Stimulated activated CD8-positive, alpha-beta memory T cell treated with anti-CD3 and anti-CD28 coated beads, Interleukin-15, amount 100 ng/mL, for 48 hours (primary cell): ENCODE measurements at places on chromosomes 1 and 21.

GRCh38 chr21:42238185-42238934, 19.4 kb downstream of the ABCG1 start:
- DNase-seq, result no peak

DNA sequence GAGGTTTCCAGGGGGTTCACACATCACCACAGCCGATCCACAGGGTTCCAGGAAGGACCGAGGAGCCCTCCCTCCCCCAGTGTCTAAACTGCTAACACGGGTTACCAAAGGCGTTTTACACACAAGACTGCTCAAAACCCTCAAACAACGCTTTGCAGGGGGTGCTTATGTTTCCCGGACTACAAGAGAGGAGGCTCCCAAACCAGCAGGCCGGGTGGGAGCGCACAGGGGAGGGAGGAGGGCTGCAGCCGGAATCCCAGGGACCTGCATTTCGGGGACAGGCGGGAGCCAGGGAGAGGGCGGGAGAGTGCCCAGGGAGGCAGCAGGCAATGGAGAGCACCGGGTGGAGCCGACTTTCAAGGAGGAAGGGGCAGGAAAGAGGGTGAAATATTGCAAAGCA, 50.8 kb downstream of the ACBD3 start:
- no peak for DNase-seq

GRCh38 chr21:43921571-43921978, 56.6 kb downstream of the AGPAT3 start:
- no peak for DNase-seq

DNA sequence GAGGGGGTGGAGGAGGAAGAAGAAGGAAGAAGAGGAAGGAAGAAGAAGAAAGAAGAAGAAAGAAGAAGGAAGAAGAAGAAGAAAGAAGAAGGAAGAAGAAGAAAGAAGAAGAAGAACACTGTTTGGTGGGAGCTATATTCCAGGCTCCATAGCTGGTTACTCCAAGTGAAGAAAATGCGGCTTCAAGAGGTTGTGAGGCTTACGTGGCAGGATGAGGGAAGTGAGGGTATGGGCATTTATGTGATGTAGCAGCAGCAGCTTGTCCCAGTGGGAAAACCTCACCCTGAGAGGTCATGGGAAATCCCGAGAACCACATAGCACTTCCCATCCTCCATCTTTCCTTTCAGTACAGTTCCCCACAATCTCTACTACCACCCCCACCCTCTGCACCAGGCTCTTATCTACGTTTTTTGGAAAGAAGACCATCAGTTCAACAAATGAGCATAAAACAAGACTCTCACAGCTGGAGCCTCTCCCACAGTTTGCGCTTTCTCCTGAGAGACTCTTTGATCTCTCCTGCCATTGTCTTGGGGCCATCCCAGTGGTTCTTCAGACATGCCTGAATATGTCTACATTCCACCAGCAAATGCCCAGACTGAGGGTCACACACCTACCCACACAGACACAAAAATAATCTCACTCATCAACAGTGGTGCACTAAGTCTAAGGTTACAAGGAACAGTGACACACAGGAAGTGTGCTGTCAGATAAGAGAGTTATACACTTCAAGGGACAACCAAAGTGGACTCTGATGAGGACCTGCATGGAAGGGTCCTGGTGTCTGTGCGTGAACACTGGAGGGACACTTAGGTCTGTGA, 77.9 kb upstream of the KCNJ15 start:
- DNase-seq, result no peak

DNA sequence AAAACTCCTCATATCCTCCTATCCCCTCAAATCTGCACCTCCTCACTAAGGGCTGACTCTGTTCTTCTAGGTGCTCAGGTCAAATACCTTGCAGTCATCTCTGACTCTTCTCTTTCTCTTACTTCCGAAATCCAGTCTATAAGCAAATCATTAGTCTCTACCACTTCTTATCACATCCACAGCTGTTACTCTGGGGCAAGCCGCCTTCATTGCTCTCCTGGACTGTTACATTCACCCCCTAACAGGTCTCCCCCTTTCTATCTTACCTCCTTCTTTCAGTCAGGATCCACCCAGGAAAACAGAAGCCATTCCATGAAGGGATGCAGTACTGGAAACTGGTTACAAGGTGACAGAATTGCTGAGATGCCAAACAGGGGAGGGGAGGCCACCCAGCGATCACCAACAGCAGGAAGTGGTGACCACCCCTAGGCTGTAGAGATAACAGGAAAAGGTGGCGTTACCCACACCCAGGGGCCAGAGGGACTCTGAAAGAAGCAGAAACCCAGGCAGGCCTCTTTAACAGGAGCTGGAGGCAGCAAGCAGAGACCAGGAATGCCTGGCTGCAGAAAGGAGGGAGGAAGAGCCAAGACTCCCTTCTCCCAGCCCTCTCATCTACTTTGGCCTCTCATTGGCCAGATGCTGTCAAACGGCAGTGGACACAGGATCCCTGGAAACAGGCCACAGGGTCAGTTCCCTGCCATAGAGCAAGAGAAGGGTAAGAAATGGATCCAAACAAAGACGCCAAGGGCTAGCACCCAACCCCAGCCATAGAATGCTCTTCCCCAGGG, 55.5 kb upstream of the FOXO6 start:
- no peak for DNase-seq

GRCh38 chr21:44666401-44667320, at the start of gene KRTAP12-2:
TSS of gene KRTAP12-2 (minus strand) at chr21:44666927. CDS start at chr21:44666886, 41 bp downstream.
- no peak for DNase-seq

DNA sequence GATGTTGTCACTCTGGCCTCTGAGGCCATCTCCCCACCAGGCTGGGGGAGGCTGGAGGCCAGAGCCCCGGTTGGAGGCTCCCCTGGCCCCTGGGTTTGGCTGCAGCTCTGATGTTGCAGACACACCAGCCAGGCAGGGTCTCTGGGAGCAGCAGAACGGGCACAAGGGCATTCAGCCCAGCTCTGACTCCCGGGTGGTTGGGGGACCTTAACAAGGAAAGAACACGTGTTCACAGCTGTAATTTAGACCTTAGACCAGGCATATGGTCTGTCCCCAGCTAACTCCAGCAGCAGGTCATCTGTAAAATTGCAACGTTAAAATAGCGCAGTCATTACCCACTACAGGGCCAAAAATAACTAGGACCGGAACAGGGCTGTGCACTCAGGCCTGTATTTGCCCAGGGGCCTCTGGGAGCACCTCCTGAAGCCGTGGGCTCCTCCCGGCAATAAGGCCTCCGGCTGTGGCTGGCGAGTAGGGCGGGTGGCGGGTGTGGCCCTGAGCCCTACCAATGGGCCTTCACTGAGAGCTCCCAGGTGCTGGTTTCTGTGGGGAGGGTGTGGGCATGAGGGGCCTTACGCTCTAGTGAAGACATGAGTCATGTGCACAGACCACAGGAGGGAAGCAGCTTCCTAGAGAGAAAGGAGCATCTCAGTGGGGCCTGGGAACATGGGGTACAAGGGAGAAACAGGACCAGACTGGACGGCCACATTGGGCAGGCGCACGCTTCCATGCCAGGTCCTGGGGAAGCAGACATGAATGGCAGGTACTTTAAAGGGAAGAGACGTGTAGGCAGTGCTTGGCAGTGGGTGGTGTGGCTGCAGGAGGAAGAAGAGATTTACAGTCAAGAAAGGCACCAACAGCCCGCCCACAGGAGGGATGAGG, 6.1 kb downstream of the LDLRAP1 start:
- DNase-seq, result peak; percentile 68

DNA sequence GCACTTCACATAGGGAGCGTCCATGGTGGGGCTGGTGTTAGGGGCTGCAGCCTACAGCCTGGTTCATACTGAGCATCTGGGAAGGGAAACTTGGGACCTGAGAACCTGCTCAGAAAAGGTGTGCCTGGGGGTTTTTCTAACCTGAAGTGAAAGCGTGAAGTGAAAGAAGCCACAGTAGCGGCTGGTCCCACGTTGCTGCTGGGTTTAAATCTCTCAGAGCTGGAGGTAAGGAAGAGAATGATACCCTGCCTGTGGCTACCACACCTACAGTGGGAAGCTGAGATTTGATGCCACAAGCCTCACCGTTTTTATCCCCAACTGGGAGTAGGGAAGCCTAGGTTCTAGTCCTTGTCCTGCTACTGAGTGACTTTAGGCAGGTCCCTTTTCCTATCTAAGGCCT, 21.0 kb upstream of the FUCA1 start:
- DNase-seq, result no peak

DNA sequence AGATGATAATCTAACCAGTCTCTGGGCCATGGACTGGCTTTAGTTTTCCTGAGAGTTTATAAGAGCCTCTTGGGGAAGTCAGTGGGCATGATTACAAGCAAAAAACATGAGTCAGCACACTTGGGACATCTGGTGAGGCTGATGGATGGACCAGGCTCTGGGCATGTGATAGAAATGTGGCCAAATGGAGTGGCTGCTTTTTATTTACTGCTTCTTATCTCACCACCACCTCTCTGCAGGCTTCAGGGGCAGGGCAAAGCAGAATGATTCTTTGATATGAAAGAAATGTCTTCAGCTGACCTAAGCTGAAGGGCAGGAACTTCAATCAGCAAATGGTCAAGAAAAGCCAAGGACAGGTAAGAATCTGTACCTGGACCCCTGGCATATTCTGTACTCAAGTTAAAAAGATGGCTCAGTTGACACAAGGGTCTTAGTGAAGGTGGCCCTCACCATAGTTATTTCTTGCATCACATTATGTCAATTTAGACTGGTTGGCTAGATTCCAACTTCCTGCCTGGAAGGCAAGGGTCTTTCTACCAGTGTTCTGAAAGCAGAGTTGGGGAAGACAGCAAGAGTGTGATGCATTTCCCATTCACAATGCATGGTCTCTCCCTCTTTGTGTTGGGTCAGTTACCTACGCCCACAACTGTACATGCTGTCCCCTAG, 162.8 kb downstream of the FASLG start:
- DNase-seq, result no peak

DNA sequence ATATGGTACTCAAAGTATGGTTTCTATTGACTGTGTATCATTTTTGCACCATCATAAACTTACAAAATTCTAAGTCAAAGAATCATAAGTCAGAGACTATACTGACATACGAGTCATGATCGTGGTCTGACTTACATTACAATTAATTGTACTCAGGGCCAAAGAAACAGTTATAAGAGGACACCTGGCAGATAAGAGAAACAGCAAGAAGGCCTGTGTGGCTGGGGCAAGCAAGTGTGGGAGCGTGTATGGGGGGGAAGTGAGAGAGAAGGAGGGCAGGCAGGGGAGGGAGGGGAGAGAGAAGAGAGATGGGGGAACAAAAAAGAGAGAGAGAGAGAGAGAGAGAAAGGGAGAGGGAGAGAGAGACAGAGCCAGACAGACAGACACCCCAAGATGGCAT, 70.9 kb downstream of the RERE start:
- no peak for DNase-seq

DNA sequence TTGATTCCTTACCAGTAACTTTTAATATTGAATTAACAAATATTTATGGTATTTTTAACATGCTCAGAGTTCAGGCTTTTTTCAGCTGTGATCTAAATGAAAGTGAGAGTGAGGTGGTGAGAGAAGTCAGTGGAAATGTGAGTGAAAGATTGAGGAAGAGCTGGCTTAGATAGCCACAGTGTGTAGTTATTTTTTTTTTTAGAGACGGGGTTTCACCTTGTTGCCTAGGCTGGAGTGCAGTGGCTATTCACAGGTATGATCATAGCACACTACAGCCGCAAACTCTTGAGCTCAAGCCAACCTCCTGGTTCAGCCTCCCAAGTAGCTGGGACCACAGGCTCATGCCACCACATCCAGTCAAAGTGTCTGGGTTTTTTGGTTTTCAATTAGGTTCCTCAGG, 10.9 kb downstream of the RNF11 start:
- DNase-seq, result no peak

DNA sequence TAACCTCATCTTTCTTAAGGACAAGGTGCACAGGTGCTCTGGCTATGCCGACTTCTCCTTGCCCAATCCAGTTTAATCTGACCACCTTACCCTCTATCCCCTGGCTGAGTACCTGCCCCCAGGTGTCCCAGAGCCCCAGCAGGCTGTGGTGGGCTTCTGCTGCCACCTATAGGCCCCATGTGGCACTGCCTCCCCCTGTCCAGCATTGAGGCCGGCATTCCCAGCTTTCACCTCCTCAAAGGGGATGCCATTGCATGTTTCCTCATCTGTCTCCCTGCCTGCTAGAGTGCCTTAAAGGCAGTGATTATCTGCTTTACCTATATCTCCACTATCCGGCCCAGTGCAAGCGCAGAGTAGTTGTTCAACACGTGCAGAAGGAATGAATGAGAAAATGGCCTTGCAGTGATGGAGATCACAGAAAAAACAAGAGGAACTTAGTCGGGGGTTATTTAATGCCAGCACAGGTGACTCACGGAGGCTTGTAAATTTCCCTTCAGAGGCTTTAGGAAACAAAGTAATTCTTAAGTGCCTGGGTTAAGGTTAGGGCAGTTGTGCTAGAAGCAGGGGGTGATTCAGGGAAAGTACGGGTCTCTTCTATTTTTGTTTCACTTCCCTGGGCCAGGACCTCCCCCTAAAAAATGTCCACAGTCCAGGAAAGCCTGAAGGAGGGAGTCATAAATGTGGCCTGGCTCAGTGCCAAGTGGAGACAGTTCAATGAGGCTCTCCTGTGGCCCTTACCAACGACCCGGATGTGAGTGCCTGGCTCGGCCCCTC, 131.8 kb upstream of the NGF start:
- no peak for DNase-seq

DNA sequence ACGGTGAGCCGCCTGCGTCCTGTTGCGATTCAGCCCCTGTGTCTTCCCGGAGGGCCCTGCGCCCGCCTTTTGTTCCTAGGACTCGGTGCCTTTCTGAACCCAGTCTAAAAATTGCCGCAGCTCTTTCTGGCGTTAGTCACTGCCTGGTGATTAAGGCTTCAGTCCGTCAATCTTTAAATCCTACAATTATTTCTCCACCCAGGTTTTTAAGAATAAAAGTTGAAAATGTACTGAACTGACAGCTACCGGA, 16.2 kb upstream of the PDXK start:
- no peak for DNase-seq

DNA sequence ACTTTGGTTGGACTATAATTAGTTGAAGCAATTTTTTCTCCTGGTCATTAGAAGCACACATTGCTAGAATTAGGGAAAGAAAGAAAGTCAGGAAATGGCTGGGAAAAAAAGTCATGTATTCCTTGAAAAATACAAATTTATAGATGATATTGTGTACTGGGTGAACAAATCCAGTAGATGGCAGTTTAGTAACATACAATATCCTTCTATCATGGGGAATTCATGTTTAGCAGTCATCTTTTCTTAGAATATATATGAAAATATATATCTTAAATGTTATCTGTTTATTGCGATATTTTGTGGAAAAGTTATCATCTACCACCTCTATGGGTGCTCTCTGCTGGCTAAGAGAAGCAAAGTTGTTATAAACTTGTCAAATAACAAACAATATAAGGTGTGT, 13.1 kb upstream of the ZRANB2 start:
- no peak for DNase-seq

GRCh38 chr1:58251430-58252073, 295.0 kb downstream of the OMA1 start:
- DNase-seq, result no peak
